CD4-positive, alpha-beta T cell treated with Interleukin-21 for 1 hour (primary cell): ENCODE measurements at places on chromosomes 11 and 22.

DNA sequence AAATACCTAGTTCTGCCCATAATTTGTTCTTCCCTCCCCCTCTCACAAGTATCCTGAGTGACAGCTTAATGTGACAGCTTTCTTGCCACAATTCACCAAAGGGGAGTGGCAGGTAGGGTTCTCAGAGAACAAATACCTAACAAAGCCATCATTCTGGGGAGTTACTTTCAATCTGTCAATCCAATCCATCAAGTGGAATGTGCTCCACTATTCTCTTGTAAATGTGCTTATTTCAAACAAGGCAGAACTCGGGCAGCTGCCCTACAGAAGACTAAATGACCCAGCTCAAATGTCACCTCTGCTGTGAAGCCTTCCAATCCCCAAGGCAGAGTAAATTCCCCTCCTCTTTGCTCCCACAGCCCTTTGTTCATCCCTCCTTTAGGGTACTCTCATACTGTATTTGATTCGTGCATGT lies 27.8 kb downstream of the LGR4 start:
- DNase-seq = no peak

GRCh38 chr11:85481862-85482261 lies 145.3 kb downstream of the DLG2 start:
- DNase-seq = no peak

DNA sequence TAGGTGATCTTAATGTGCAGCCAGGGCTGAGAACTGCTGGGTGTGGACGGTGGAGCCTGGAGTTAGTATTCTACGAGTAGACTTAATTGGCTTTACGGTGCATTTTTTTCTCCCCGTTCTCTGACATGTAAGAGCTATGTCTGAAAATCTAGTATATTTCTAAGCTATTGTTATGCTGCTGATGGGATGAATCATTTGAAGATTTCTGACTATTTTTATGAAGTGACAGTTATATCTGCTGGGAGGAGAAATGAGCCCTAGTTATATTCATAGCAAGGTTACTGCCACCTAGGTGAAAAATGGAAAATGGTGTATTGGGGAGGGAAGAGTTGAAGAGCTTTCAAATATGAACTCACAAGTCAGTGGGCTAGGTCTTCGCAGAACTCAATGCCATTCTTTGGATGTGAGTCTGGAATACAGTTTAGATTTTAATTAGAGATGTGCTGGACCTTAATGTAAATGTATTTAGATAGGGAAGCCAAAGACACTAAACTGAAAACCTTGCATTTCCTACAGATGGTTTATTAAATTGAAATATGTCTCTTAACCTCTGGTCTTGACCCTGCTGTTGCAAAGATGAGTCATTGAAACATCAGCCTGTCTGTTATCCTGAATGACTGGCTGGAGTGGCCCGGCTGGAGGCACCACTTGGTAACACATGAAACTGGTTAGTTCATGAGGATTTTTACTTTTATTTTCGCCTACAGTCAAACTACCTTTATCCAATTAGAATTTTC lies 293.7 kb downstream of the DDX10 start:
- no peak for DNase-seq

DNA sequence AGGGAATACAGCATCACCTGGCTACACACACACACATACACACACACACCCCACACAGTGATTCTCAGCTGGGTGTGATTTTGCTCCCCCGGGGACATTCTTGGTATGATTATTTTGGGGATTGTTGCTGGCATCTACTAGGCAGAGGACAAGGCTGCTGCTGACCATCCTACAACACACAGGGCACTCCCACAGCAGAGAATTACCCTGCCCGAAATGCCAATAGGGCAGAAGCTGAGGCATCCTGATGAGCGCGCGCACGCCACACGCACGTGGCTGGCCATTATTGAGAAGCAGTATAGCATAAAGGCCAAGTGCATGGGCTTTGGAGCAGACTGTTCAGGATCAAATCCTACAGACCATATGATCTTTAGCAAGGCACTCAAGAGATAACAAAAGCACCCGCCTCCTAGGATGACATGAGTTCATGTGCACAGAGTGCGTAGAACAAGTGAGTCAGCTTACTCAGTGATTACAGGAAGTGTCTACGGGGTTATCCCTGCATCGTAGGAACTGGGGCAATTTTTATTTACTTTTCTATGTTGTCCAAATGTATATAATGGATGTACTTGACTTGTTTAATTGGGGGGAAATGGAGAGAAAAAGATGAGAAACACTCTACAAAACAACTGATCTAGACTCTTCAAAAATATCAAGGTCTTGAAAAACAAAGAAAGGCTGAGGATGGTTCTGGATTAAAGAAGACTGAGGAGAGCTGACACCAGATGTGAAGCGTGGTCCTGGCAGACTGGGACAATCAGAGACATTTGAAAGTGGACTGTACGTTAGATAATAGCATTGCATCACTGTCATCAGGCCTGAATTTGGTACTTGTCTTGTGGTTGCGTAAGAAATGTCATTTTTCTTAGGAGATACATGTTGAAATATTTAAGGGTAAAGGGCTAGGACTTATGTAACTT lies 7.2 kb upstream of the EHD1 start:
- peak; percentile 61 for DNase-seq

DNA sequence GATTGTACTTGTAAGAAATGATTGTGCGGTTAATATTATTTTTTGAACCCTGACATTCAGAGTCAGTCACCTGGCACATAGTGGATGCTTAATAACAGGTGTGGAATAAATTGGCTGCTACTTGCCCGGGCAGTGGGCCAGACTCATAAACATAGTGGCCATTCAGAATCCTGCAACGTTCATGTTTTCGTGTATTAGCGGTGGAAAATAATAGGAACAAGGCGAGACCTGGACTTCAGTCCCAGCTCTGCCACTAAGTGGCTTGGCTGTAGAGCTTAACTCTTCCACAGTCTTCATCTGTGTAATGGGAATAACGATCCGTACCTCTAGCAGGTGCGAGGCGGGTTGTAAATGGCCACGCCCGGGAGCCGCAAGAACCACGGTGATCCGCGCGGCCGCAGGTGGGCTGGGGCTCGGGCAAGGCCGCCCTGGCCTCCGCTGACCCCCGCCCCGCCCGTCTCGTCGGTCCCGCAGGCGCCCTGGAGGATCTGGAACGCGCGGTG lies 761 bp upstream of the TMEM25 start:
- DNase-seq = no peak

GRCh38 chr11:116823031-116823843 lies at the start of gene APOA4:
TSS of gene APOA4 (minus strand) at chr11:116823304. CDS start at chr11:116823191, 113 bp downstream.
- DNase-seq = no peak

DNA sequence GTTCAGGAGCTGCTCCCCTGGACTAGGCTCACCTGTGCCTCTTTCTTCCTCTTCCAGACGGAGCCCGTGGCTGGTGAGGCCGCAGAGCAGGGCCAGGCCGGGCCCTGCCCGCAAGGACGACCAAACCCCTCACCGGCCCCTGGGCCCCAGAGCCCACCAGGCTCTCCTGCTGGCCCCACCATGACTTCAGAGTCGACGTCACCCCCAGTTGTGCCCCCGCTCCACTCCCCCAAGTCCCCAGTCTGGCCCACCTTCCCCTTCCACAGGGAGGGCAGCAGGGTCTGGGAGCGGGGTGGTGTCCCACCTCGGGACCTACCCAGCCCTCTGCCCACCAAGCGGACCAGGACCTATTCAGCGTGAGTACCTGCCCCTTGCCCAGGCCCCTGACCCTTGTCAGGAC lies 11.0 kb downstream of the CSDC2 start:
- DNase-seq = no peak

- DNase-seq = peak; percentile 33
These were observed at the start of gene PYGM for GRCh38 chr11:64759722-64760719. TSS of gene PYGM (minus strand) at chr11:64759974. CDS start at chr11:64759898, 76 bp downstream.
